ENCODE measurements at places on chromosomes 13 and 19.
A peak's percentile ranks its signal among the peaks of the same experiment; 100 is the strongest.

- no peak for DNase-seq
These were observed 59.5 kb downstream of the TNFSF11 start for GRCh38 chr13:42633495-42633894.

DNA sequence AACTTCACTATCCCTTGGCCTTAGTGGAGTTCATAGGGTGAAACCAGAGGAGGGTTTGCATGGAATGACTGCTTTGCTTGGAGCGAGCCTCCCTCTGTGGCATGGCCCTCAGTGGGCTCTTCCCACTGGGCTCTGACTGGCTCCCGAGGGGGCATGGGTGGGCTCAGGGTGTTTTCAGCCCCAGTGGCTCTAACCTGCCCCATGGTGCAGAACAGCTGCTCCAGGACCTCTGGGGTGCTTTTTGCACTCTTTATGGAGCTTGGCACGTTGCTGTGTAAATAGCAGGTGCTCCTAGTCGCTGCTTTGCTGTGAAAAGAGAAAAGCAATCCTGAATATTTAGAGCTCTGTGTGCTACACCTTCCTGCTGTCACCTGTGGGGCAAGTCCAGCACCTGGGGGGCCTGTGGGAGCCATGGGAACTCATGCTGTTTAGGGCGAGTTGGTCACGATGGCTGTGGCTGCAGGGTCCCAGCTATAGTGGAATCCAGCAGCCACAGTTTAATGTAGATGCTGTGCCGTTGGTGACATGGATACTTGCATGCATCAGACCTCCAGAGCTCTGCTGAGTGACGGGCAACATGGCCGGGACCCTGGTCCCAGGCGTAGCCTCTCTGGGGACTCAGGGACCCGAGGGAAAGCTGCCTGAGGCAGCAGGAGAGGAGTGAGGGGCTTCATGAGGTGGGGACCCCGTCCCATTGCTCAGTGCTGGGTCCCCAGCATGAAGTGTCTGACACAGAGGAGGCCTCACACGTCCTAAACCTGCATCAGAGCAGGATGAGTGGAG is 14.3 kb upstream of the MCF2L start:
- no peak for DNase-seq

- DNase-seq = no peak
These were observed 280.0 kb upstream of the SOX21 start for GRCh38 chr13:94992036-94992960.

DNA sequence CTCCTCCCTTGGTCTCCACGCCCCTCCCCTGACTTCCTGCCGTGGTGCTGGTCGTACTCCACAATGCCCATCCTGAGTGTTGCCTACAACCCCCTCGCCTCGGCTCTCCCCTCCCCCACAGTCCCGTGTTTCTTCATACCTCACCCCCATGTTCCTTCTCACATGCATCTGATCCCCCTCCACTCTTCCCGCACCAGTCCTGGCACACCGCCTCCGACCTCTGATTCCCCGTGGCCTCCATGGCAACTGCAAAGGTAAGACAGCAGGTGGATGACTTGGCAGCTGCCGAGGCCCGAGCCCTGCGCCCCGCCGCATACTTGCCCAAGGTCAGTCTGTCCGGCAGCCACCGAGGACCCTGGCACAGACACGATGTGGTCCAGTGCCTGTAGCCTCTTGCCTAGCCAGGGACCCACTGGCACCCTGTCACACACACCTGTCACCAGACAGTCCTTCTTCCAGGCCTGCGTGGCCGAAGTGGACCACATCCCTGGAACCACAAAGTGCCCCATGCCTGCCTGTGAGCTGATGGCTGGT is 16.1 kb upstream of the SDHAF1 start:
- no peak for DNase-seq

DNA sequence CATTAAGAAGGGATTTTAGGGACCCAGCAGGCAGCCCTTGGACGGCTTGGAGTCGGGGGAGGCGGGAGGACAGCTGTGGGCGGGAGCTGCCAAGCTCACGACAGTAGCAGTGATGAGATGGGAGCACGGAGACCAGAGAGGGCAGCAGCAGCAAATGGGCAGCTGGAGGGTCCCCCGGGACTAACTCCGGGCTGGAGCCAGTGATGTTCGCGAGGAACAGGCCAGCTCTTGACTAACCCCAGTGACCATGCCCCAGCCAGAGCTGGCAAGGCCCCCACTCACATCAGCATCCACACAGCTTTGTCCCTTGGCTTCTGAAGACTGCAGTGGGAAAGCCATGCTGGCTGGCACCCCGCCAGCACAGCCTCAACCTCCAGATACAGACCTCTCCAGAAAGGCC is 81.9 kb downstream of the RAB20 start:
- DNase-seq = no peak

DNA sequence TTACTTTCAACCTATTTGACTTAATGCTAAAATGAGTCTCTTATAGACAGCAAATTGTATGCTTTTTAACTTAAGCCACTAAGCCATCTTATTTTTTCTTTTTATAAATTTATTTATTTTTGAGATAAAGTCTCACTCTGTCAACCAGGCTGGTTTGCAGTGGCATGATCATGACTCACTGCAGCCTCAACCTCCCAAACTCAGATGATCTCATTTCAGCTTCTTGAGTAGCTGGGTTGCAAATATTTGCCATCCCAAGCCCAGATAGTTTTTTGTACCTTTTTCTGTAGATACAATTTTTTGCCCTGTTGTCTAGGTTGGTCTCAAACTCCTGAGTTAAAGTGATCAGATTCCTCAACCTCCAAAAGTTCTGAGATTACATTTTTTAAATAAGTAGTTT is 27.1 kb downstream of the ZNF714 start:
- DNase-seq = no peak

DNA sequence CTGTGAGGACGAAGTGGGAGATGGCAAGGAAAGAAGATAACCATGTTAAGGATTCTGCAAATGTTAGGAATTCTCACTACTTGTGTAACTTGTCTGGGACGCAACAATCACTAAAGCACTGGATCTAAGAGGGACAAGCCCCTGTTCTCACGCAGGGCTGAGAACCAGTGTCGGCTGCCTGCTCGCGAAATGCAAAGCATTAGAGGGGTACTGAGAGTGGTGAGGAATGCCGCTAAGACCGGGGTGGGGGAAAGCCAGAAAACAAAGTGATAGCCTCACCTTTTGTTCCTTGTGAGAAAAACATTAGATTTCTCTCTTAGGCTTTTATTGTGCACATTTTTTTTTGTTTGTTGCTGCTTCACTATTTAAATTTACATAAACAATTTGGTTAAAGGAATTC is 241.9 kb downstream of the ABCC4 start:
- DNase-seq = no peak

GRCh38 chr13:46795321-46795720 is 1.6 kb downstream of the ESD start:
- DNase-seq = no peak

- DNase-seq = no peak
These were observed 127.5 kb downstream of the FREM2 start for GRCh38 chr13:38814331-38814730.

GRCh38 chr13:30416471-30416870 is 5.8 kb upstream of the UBE2L5 start:
- DNase-seq = no peak

GRCh38 chr13:75147946-75148345 is 334.0 kb downstream of the TBC1D4 start:
- no peak for DNase-seq

- no peak for DNase-seq
These were observed 106.2 kb downstream of the VWA8 start for GRCh38 chr13:41854758-41855157.

GRCh38 chr19:51461723-51462161 is 3.5 kb upstream of the SIGLEC8 start:
- no peak for DNase-seq

DNA sequence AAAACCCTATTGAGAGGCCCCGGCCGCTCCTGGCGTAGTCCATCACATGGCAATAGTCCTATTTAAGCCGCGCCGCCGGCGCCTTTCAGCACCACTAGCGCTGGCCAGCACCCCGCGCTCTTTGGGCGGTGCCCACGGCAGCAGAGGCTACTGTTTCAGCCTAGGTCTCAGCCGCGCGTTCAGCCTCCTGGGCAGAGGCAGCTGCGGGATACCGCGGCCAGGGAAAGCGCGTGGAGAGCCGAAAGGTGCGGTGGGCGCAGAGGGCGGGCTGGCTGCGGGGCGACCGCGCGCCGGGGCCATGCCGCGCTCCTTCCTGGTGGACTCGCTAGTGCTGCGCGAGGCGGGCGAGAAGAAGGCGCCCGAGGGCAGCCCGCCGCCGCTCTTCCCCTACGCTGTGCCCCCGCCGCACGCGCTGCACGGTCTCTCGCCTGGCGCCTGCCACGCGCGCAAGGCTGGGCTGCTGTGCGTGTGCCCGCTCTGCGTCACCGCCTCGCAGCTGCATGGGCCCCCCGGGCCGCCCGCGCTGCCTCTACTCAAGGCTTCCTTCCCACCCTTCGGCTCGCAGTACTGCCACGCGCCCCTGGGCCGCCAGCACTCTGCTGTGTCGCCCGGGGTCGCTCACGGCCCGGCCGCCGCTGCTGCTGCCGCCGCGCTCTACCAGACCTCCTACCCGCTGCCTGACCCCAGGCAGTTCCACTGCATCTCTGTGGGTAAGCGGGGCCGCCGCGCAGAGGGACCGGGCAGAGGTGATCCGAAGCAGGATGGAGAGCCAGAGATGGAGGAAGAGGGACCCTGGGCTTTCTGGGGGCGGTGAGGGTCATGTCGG is at the start of gene GSX1:
Gene GSX1 (plus strand): TSS at position 91 of the 826 bp plus-strand sequence. CDS start 208 bp downstream, at position 299.
- peak; percentile 19 for DNase-seq

- DNase-seq = no peak
These were observed 141.6 kb downstream of the SHISA2 start for GRCh38 chr13:25910243-25910642.

- DNase-seq = no peak
These were observed 10.4 kb downstream of the SBK2 start for GRCh38 chr19:55526216-55527196.

DNA sequence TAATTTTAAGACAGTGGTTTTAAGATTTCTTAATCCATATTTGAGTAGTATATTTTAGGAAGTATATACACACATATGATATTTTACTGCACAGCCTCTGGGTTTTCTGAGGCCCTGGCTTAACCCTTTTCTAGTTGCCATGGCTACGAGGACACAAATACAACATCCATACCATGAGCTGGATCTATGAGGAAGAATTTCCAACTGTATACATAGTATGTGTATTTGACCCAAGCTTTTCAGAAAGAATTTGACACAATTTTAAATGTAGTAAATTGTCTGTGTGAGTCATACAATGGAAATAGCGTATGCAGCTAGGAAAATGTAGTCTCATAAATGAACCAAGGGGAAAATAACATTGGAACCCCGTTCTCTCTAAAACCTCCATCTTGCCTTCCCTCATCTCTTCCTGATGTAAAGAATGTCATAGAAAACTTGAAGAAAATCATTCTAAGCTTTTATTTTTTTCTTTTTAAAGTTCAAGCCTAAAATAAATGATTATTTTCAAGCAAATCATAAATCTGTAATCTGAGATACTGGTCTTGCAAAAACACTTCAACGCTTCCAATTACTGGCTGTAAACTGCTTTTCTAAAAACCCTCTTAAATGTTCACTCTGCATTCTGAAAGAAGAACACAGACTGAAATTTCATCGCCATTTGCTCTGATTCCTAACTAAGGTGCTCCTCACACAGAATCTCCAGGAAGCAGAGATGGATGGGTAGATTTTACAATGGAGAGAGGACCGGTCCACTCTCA is 172.4 kb downstream of the LACC1 start:
- DNase-seq = no peak

DNA sequence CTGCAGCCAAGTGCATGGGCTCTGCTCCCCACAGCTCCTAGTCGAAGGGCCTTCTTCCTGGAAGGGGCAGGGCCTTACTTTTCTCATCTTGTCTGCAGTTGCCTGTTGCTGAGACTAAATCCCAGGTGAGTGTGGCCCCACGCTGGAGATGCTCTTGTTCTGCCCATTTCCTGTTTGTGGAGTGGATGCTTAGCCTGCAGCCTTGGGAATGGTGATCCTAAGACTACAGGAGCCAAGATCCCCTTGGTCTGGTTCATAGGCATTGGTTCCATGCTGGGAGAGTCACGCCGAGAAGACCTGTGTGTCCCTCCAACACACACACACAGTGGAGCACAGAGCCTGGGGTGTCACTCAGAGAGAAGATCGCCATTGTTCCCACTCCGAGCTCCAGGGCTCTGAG is 23.5 kb downstream of the CFAP97D2 start:
- no peak for DNase-seq

GRCh38 chr13:46738055-46738454 is 58.9 kb downstream of the ESD start:
- DNase-seq = no peak

GRCh38 chr13:78826312-78826711 is 167.4 kb upstream of the OBI1 start:
- no peak for DNase-seq

- DNase-seq = no peak
These were observed 2.7 kb downstream of the PNMA8C start for GRCh38 chr19:46426035-46426505.

DNA sequence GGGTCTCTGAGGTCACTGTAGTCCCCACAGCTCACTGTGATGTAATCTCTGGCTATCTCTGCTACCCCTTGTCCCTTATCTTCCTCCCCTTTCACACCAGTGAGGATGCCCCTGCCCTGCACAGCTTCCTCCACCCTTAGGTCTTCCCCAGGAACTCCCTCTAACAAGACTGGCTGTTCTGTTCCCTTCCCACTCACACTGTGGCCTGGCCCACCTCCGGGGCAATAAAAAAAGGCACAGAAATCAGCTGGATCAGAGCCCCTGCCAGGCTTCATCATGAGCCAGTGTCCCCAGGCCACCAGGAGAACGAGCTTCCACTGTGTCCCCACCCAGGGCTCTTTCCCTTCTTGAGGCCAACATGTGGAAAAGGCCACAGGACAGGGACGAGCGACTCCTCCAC is 4.6 kb downstream of the CEACAM3 start:
- no peak for DNase-seq

DNA sequence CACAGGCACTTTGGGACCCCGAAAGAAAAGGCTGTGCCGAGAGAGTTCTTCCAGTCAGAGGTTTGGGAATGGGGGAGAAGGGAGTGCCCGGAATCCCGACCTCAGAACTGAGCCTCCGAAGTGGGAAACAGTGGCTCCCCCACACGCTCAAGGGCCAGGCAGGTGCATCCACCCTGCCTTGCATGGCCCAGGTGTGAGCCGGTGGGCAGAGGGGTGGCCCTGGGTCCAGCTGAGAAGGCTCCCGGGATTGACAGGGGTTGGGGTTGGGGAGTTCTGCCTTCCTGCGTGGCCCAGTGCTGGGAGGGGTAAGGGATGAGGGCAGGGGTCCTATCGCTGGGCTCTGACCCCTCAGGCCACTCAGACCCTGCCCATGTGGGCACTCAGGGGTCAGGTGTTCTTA is 163.5 kb upstream of the TUBA3C start:
- DNase-seq = no peak

- DNase-seq = no peak
These were observed 41.5 kb downstream of the KLF12 start for GRCh38 chr13:74092711-74093110.

- no peak for DNase-seq
These were observed 25.4 kb downstream of the SERP2 start for GRCh38 chr13:44399074-44399473.

DNA sequence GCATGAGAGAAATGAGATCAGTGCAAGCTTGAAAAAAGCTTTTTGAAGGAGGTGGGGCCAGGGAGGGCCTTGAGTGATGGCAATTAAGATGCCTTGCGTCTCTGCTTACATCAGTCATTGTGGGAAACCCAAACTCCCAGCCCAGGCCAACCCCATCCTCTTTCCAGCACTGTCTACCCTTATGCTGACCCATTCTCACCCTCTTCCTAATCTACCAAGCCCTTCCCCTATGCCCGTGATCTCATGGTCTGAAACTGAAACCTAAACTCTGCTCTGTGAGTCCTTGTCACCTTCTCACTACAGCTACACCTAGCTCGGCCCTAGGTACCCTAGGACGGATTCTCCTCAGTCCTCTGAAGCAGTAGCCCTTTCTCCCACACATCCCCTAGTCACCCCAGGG is 36.0 kb upstream of the SERP2 start:
- DNase-seq = no peak

- DNase-seq = no peak
These were observed 405.5 kb downstream of the TBC1D4 start for GRCh38 chr13:75076476-75076875.

Measured in stimulated activated CD4-positive, alpha-beta T cell treated with anti-CD3 and anti-CD28 coated beads, Interleukin-15, amount 100 ng/mL, for 48 hours (primary cell).